NCI-H526 treated with DMSO at 0.1 percent for 48 hours (cell line): ENCODE measurements at places on chromosomes 7 and 10.

DNA sequence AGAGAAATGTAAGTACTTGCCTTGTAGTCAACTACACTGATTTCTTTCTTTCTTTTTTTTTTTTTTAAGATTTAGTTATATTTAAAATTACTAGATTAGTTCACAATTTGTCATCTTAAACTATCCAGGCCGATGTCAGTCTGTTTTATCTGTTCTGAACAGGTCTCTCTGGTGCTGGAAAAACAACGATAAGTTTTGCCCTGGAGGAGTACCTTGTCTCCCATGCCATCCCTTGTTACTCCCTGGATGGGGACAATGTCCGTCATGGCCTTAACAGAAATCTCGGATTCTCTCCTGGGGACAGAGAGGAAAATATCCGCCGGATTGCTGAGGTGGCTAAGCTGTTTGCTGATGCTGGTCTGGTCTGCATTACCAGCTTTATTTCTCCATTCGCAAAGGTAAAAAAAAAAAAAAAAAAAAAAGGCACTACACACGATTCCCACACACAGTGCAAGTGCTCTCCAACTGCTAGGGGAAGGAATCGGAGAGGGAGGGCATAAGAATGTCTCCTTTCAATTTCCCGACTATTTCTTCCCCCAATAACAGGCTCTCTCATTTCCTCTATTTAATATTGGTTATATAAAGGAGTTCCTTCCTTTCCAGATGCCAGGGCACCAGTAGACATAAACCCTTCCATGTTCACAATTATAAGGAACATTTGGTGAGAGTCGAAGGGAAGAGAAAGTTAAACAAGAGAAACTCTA is 53.4 kb downstream of the PAPSS2 start:
- no peak for DNase-seq

- no peak for DNase-seq
Measured at GRCh38 chr10:60953420-60953819, 9.4 kb upstream of the RHOBTB1 start.

DNA sequence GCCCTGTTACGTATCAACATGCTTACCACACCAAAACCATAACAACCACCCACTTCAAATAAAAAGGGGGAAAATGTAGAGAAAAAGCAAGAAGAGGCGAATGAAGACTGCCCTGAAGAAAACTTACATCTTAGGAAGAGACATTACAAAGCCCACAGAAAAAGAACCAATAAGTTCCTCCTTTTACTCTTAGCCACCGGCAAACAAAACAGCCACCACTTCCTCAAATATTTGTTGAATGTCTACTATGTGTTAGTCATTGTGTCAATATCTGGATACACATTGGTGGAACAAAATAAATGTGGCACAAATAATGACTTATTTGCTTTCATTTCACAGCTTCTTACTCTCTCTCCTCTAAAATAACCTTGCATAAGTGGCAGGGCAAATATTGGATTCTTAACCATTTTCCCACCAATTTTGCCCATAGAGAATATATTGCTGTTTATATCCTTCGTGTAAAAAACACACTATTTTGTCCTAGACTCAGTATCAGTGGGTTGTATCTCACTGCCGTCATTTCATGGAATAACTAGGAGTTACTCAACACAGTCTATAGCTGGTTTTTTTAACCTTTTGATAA is 106.8 kb downstream of the ANK3 start:
- no peak for DNase-seq

GRCh38 chr10:91210435-91210834 is 10.0 kb upstream of the PCGF5 start:
- peak; percentile 53 for DNase-seq

- no peak for DNase-seq
Measured at GRCh38 chr7:148182264-148182663, 408.3 kb upstream of the C7orf33 start.

DNA sequence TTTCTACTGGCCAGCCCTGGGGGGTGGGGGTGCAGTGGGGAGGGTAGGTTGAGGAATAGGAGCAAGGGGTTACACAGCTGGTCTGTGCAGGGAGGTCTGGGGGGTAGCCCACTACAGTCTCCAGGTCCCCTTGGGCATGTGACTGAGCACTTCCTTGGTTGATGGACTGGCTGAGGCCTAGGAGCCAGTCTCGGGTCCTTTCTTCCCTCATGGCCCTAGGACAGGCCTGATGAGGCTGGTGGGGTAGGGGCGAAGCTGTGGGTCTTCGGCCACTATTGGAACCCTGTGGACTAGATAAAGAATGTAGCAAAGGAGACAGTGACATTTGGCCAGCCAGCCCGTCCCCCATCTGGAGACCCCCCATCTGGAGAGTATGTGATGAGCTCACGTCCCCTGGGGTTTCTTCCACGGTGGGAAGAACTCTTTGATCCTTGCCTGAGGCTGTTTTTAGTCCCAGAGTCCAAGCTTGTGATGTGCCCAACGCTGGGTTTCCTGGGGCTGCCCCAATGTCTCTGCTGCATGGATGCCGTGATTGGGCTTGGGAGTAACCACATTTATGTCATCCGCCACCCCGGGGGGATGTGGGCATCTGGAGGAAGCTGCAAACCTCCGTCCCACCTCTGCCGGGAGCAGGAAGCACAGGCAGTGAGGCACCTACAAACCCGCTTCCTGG is 20.7 kb downstream of the FAM241B start:
- no peak for DNase-seq

- peak; percentile 0 for DNase-seq
Measured at GRCh38 chr10:28722065-28722803, 44.9 kb downstream of the BAMBI start.

DNA sequence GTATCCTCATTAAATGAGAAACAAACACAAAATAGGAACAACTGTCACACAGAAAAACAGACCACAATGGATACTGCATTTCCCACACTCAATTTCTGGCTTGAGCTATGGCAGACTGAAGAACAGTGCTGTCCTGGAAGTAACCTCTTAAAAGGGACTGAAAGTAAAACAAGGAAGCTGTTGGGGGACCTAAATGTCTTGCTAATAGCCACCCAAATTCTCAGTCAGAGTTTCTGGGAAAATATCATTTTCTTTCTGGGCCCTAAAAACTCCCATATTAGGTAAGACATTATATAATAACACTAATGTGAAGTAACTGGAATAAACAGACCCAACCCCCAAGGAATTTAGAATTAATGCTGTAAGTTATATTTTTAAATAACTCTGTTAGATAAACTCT is 80.9 kb upstream of the TFEC start:
- no peak for DNase-seq

DNA sequence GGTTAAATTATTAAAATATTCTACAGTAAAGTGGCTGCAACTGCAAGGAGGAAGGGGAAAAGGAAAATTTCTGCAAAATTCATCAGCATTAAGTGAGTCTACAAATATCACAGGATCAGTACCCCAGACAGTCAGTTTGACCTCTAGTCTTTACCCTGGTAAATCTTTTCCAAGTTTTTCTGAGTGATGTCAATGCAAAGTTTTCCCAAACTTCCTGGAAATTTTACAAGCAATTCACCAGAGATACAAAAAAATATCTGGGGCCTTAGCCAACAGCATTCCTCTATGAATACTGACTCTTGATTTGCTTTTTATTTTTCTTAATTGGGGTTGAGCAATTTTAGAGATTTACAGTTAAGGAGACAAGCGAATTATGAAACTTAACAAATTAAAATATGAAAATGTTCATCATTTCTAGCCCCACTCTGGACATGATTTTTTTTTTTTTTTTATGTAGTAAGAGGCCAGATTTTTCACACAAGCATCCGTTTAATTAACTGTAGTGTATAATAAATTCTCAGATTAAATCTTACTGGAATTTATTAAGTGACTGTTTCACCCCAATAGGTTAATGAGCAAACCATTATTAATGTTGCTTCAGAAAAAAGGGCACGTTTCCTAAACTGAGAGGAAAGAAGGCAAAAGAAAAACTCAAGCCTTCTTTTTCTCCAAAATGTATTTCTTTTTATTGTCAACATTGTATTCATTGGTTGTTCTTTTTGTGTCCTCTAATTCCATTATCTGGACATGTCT is 539.5 kb upstream of the FZD8 start:
- DNase-seq: no peak

DNA sequence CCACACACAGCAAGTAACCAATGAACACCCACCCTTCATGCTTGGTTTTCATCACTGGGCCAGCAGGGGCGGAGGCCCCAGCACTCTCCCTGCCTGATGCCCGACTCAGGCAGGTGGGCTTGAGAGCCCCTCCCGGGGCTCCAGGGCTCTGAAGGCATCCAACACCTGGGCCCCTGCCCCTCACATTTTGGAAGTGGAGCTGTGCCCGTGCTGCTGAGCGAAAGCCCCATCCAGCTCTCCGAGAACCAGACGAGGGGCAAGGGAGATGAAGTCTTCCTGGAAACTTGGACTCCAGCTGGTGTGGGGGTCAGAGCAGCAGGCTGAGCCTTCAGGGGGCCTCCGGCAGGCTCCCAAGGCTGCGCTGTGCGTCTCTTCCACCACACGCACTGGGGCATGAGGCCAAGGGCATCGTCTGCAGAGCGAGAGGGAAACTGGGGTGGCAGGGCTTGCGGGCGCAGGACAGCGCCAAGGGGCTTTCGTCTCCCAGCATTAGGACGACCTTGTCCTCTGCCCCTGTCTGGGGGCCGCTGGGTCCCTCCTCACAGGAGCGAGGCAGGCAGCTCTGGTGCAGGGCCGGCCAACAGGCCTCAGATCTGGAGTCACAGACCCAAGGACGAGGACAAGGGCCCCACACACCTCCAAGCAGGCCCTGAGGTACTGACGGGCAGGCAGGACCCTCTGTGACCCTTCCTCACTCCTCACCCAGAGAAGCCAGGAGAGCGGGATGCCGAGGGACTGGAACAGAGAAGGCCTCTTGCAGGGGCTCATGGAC is 108.3 kb upstream of the FAM20C start:
- no peak for DNase-seq

DNA sequence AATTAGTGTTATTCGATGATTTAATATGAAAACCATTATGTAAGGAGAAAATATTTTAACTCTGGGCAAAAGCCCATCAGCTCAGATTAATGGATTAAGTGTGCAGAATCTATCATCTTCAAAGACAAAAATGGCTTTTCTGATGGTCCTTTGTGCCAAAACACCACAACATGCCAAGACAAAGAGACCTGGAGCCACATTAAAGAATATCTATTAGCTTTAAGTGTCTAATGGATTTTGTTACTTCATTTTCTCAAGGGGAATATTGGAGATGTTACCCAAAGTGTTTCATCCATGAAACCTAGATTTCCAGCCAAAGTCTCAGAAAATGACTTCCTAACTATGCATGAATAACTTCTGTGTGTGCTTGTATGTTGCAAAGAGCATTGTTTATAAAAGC is 57.3 kb downstream of the MKX start:
- DNase-seq: no peak

- no peak for DNase-seq
Measured at GRCh38 chr10:101889256-101890210, 45.9 kb upstream of the KCNIP2 start.

DNA sequence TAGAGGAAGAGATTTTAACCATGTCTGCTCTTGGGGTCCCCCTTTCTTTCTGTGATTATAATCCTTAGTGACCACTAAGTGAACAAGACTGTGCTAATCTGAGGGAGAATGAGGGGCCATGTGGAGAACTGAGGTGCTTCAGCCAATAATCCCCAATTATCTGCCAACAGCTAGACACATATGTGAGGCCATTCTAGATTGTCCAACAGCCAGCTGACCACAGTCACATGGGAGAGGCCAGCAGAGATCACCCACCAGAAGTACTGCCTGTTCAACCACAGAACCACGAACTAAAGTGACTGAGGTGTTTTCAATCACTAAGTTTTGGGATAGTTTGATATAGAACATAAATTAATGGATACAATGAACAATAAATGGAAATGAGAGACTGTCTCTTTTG is 74.3 kb downstream of the SEMA3E start:
- no peak for DNase-seq

DNA sequence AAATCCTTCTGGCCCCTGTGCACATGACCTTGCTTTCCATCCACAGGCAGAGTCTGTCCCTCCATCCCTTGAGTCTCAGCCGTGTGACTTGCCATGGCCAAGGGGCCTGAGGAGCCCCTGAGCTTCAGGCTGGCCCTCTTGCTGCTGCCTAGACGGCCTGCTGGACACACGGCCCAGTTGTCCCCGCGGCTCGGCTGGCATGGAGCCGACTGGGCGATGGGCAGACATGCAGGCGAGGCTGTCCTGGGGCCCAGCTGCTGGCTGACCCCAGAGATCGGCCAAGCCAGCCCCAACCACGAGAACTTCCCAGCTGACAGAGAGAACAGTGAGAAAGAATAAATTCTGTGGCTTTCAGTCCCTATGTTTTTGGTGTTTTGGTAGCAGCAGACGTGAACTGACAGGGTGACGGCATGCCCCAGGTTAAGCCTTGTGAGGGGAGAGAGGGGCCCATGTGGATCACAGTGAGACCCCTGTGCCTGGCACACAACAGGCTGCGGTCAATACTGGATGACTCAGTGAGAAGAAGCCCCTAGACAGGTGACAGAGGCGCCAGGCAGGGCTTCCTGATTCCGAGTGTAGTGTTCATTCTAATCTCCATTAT is 11.7 kb downstream of the PRKAG2 start:
- no peak for DNase-seq

DNA sequence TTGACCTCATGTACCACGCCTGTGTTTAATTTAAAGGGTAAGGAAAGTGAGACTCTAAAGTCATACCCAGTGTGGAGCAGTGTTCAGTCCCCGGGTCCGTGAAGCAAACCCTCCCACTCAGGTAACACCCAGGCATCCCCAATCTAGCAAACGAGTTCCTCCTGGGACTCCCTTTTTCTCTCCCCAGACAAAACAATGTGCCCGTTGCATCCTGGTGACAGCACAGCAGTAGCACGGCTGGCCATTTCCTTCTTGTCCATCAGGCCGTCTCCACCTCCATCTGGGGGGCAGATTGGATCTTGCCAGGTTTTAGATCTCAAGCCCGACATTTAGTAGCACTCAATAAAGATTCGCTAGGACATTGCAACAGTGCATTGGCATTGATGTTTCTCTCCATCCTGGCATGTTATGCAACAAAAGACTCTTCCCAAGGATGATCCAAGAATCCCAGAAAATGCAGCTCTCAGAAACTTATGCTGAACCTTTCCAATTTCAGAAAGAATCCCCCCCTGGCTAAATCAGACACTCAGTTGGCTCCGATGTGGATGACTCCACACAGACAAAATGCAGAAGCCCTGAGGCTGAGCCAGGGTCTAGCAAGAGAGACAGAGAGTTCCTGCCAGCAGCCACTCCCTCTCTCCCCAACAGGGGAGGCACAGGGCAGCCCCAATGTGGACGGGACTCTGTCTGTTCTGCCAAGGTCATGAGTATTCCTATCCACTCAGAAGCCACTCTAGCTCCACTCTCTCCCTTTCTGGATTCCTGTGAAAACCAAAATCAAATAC is 274.5 kb upstream of the MGMT start:
- no peak for DNase-seq

GRCh38 chr7:148402159-148402558 is 188.4 kb upstream of the C7orf33 start:
- DNase-seq: no peak

- DNase-seq: no peak
Measured at GRCh38 chr10:115045499-115045898, 47.7 kb upstream of the ATRNL1 start.

- DNase-seq: no peak
Measured at GRCh38 chr10:59172567-59172966, 3.9 kb upstream of the PHYHIPL start.

GRCh38 chr10:3814838-3815220 is 29.8 kb upstream of the KLF6 start:
- no peak for DNase-seq

GRCh38 chr10:102802920-102803534 is 34.2 kb downstream of the CYP17A1 start:
- no peak for DNase-seq
